ENCODE measurements at places on chromosomes 7 and 10. TPM values are rescaled to one million over a fixed set of nuclear protein-coding genes. Genes with fewer than 3 reads are reported as not detected.

- DNase-seq = no peak
These were observed 65.8 kb upstream of the PRKAR2B start for GRCh38 chr7:106978425-106979420.

DNA sequence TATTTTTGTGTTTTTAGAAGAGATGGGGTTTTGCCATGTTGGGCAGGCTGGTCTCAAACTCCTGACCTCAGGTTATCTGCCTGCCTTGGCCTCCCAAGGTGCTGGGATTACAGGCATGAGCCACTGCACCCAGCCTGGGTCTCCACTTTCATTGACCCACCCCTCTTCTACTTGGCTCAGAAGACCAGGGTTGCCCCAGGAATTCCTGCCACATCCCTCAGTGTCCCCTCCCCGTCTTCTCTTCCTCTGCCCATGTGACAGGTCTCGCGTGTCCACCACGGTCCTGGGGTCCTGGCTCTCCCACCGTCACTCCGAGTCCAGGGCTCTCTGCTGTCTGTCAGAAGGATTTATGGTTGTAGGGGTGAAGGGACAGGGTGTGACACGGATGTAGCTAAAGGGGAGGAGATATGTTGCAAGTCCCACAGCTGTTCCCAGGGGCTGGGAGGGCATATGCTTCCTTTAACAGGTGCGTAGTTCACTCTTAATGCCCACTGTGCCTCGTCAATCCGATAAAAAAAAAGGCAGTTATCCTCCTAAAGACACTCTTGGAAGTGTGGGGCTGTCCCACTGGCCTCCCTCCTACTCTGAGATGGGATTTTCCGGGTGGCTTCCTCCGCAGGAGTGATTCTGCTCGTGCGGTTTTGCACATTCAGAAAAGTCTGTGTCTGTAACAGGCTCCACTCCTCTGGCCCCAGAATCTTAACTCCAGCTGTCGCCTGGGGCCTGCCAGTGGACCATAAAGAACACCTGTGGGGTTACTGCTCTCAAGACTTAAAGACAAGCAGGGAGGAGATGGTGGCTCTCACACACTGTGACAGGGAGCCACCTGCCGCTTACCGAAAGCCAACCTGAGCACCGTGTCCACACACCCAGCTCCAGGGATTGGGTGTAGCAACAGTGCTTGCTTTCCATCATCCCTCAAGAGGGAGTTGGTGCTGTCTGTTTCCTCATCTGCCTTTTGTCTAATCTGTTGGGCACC is 36.7 kb upstream of the SHH start:
- no peak for DNase-seq

GRCh38 chr7:117937049-117937752 is 64.0 kb upstream of the CTTNBP2 start:
- DNase-seq = peak; percentile 64

DNA sequence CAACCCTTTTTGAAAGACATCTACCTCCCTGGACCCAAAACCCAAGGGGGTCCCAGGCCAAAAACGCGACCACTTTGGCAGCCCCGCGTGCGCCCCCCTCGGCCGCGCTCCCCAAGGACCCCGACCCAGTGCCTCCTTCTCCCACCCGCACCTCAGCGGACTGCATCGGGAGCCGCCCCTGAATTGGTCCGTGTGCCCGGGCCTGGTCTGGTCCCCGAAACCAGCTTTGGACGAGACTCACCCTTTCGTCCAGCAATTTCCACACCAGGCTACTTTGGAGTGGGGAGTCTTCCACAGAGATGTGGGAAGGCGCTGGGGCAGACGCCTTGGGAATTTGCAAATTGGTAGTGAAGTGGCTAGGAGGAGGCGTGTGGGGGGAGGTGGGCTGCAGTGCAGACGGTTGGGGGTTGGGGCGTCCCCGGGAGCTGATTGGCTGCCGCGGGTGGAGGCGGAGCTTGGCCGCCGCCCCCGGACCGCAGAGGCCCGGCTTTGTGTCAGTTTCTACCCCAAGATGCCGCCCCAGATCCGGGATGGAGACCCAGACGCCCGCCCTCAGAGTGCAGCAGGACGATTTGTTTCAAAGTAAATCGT is 16.9 kb downstream of the TCAF1 start:
- no peak for DNase-seq

DNA sequence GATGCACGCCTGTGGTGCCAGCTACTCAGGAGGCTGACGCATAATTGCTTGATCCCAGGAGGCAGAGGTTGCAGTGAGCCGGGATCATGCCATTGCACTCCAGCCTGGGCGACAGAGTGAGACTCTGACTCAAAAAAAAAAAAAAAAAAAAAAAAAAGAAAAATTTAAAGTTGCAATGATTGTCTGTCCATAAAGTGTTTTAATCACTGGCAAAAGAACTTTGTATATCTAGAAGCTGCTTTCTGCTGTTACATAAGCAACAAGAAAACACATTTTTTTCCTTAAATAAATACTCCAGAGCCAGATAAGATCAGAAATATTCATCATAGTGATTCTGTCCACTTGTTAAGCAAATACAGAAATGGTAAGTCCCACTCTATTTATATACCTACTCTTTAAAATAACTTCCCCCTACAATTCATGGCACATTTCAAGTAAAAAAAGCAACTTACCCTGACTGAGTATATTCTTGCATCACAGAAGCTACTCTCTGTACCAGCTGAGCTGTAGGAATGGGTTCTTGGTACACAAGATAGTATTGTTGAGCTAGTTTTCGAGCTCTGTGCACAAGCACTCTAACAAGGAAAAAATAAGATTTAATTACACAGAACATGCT is 7.6 kb downstream of the PSMA2 start:
- DNase-seq = no peak

DNA sequence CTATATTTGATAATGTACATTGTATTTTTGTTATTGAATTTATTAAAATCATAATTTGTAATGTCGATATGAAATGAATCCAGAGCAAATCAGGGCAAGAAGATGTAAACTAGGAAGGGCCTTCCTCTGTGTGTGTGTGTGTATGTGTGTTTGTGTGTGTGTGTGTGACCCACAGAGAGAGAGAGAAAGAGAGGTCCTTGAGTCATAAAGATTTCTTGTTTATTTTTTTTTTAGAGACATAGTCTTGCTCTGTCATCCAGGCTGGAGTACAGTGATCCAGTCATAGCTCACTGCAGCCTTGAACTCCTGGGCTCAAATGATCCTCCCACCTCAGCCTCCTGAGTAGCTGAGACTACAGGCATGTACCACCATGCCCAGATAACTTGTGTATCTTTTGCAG is 50.7 kb downstream of the INPP5F start:
- DNase-seq = no peak

- DNase-seq = peak; percentile 89
These were observed 28.0 kb downstream of the SEPTIN7 start for GRCh38 chr7:35828817-35829216.

- DNase-seq = no peak
These were observed 51.7 kb downstream of the SMURF1 start for GRCh38 chr7:99092064-99092720.

DNA sequence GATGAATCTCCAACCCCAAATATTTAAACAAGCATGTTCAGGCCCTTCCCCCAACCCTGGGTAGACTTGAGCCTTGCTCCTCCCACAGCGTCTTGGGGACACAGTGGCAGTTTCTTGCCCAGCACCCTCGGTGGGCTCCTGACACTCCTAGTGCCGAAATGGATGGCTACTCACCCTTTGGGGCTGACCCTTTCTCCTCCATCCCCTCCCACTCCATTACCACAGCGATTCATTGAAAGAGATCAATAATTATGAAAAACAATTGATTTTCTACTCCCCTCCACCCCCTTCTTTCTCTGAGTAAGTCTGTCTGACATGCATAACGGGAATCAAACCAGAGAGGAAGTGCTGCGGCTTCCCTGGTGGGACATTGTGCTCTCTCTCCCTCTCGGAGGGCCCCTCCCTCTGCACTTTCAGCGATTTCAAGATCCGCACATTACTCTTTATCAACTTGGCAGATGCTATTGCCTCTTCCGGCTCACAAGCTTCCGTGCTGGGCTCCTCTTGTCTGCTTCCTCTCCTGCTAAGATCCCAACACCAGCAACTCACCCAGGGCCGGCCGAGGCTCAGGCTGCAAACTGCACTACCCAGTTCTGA is 79.0 kb upstream of the PLXNA4 start:
- no peak for DNase-seq

DNA sequence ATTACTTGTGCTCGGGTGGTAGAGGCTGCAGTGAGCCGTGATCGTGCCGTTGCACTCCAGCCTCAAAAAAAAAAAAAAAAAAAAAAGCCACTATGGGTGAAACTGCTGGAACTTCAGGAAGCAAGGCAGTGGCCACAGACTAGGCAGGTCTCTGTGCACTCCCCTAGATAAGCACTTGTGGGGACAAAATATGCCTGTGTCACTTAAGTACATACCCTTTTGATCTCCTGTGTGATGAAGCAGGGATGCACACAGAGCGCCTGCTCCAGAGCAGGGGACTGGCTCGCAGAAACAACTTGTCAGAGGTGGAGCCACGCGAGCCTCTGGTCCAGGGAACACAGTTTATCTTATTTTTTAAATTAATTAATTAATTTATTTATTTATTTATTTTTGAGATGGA is 42.9 kb upstream of the PSAP start:
- no peak for DNase-seq

DNA sequence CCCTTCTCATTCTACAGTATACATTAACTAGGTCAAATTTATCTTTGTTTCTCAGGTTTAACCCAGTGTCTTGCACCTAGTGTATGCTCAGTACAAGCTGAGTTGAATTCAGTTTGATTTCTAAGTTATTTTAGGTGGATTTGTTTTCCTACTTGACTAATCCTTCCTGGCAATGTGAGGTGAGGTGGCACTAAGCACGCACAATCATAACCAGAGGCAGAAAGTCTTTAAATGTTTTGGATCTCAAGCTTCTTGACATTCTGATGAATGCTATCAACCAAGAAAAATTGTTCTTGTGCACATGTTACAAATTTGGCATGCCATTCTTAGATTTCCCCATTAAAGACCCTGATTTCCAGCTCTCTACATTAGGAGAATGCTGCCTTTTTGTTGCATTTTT is 3.2 kb downstream of the BZW2 start:
- peak; percentile 67 for DNase-seq

GRCh38 chr10:70378122-70378521 is 4.3 kb downstream of the LRRC20 start:
- peak; percentile 93 for DNase-seq

DNA sequence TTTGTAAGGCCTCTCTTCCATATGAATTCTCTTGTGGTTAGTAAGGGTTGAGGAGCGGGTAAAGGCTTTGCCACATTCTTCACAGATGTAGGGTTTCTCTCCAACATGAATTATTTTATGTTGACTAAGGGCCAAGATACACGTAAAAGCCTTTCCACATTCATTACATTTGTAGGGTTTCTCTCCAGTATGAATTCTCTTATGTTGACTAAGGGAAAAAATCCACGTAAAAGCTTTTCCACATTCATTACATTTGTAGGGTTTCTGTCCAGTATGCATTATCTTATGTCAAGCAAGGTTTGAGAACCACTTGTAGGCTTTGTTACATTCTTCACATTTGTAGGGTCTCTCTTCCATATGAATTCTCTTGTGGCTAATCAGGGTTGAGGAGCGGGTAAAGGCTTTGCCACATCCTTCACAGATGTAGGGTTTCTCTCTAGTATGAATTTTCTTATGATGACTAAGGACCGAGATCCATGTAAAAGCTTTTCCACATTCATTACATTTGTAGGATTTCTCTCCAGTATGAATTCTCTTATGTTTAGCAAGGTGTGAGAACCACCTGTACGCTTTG is 493.0 kb downstream of the ZNF479 start:
- no peak for DNase-seq

DNA sequence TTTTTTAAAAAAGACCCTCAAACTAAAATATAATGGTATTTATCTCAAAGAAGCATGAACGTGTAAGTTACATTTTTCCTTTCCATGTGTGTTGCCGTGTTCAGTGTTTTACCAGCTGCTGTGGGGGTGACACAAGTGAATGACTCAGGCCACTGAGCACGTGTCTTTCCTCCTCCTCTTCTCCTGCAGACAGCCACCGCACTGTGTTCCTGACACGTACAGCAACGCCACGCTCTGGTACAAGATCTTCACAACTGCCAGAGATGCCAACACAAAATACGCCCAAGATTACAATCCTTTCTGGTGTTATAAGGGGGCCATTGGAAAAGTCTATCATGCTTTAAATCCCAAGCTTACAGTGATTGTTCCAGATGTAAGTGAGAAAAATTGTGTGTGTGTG is 29.7 kb downstream of the TMEM248 start:
- DNase-seq = no peak

DNA sequence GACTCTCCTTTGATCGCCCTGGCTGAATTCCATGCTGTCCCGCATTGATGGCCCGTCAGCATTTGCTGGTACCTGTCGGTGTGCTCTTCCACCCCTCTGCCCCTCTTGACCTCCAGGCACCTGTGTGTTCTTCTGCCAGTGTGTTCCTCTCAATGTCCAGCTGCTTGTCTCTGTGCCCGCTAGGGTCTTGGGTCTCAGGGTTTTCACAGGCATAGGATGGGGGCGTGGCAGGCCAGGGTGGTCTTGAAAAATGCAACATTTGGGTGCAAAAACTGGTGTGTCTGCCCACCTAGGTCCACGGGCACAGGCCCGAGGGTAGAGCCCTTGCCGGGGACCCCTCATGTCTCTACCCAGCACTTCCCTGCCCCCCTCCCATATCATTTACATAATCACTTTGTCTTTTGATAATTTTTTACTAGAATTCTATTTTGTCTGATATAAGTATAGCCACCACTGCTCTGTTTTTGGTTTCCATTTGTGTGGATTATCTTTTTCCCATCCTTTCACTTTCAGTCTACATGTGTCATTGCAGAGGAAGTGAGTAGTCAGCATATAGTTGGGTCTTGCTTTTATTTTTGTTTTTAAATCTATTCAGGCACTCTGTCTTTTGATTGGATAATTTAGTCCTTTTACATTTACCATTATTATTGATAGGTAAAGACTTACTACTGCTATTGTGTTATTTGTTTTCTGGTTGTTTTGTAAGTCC is 46.6 kb upstream of the ADRA2A start:
- DNase-seq = no peak

- peak; percentile 93 for DNase-seq
These were observed 115.0 kb downstream of the EGFR start for GRCh38 chr7:55133630-55134358.

DNA sequence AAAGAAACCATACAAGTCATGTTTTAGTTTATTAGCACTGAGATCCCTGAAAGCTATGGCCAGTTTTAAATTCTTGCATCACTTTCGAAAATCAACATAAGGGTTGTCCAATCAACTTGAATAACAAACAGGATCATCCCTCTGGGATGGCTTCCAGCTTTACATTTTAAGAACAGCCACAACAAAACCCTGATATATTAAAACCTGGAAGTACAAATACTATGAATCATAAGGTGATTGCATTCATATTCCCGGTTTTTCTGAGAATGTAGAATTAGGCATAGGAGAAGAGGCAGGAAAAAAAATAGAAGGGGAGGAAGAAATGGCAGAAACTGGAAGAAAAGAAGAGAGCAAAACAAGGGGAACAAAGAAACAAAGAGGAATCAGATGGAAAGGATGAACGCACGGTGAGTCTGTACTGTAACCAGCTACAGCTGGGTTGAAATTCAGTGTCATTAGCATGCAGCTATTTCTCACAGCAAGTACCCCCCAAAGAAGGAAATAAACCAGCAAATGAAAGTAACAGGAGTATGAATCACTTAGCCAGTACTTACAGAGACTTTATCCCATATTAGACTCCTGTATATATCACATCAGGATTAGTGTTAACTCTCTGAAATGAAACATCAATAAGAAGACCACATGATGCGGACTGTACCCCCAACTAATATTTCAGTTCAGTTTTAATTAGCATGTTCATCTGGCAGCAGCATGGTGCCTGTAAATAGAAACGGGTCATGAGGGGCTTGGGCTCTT is 301.3 kb downstream of the RNLS start:
- DNase-seq = peak; percentile 77

ADIRF gene
- 25.3 TPM for total RNA-seq

ADCY1 gene
- total RNA-seq = 1.0 TPM

PRSS37 gene
- not detected for total RNA-seq

NEUROD6 gene
- not detected for total RNA-seq

FRAT1 gene
- 1.5 TPM for total RNA-seq

TDRD1 gene
- total RNA-seq = 2.1 TPM

LFNG gene
- total RNA-seq = 6.8 TPM

Measured in bronchial epithelial cell (primary cell).